ENCODE measurements at places on chromosomes 1 and 21.
A peak's percentile ranks its signal among the peaks of the same experiment; 100 is the strongest.

- no peak for DNase-seq
These were observed 25.7 kb downstream of the COA6 start for GRCh38 chr1:234398849-234399381.

GRCh38 chr1:103170609-103171008 is 62.3 kb upstream of the COL11A1 start:
- no peak for DNase-seq

- DNase-seq: no peak
These were observed 38.8 kb downstream of the PIK3C2B start for GRCh38 chr1:204455831-204456145.

DNA sequence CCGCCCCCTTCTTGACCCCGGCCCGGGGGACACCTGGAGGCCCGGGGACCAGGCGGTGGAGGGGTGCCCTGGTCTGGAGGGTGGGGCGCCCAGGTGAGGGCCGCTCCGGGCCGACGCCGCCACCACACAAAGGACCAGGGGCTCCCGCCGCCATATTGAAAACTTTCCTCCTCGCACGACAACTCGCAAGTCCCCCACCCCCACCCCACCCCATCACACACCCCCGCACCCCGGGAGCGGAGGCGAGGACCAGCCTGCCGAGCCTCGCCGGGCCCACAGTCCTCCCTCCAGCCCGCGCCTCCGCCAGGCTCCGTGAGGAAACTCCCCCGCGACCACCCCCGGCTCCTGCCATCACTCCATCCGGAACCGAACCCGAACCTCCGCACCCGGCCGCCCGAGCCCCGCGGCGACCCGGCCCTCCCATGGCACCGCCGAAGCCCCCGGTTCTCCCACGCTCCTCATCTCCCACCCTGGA is 733 bp downstream of the KDM5B start:
- no peak for DNase-seq

GRCh38 chr1:209403921-209404320 is 179.6 kb upstream of the CAMK1G start:
- no peak for DNase-seq

DNA sequence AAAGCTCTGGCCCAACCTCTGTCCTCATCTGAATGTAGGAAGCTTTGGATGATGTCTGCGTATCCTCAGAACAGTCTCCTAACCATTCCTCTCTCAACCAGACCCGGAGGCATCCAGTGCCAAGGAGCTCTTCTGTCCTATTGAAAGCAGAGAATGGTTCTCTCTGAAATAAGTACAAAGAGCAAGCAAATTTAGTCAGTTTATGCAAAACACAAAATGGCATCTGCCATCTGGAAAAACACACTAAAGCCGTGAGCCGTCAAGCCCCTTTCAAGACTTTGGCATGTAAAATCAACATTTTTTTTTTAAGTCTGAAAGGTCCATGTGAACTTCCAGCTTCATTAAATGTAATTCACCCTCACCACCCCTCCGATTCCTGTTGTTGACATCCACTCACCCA is 21.7 kb upstream of the PROX1 start:
- DNase-seq: no peak

DNA sequence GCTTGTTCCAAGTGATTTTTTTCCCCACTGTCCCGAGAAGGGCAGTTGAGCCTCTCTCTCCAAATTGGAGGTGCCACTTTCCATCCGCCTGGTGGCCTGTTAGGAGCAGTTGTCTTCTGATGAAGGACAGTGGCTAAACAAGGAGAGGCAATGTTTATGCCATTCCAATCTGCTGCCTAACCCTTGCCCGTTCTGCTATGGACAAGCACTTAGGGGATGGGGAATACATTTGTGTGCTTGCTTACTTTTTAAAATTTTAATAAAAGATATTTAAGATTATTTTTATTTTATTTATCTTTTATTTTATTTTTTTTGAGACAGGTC is 12.0 kb downstream of the COQ8A start:
- DNase-seq: no peak

GRCh38 chr1:91651243-91651642 is 150.6 kb downstream of the CDC7 start:
- no peak for DNase-seq

DNA sequence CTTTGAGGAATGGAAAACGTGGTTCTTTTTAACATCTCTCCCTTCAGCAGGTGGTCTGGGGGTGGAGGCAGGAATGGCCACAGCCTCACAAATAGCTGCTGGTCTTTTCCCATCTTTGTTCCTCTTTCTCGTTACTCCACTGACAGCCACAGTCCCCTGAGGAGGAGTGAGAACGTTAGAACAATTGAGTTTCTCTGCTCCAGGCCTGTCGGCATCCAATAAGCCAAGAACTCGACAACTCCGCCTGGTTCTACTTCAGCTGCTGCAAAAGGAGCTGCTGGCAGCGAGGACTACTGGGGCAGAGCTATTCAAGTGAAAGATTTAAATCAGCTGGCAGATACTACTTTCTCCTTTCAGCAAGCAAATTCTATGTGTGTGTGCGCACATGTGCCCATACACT is 169.5 kb upstream of the GALNT2 start:
- DNase-seq: no peak

DNA sequence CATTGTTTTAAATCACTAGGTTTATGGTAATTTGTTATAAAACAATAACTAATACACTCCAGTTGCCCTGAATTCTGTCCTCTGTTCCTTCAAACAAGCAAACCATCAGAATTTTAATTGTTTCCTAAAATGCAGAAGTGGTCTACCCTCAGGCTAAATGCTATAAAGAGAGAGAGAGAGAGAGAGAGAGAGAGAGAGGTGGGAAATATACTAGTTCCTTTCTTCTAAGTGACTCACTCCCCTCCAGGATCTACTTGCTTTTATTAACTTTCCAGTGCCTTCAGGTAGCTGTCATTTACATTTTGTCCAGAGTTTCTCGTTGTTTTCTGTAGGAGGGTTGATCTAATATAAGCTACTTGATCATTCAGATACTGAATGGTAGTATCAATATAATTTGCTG is 26.4 kb downstream of the LRRC53 start:
- DNase-seq: no peak

GRCh38 chr1:163071405-163072255 is 2.5 kb downstream of the RGS4 start:
- peak; percentile 13 for DNase-seq

GRCh38 chr1:179128520-179128919 is 46.6 kb downstream of the TOR3A start:
- DNase-seq: no peak

- no peak for DNase-seq
These were observed 25.0 kb upstream of the COL18A1 start for GRCh38 chr21:45379901-45380330.

DNA sequence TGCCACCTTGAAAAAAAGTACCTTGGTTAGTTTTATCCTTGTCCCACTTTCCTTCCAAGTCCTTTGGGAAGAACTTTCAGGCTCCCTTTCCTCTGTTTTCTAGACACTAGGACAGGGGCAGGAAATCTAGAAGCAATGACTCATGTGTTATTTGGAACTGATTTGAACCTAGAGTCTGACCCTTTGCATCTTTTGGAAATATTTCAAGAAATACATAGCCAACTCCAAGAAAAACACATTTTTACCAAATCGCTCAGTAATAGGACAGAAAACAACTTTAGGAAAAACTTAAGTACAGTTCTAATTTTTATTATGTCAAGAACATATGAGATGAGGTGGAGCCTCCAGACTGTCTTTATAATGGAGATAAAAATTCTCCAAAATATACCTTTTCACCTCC is 292.4 kb downstream of the PTBP2 start:
- DNase-seq: no peak
